Immature natural killer cell (primary cell): ENCODE measurements at places on chromosomes 4 and X. TPM values are rescaled to one million over a fixed set of nuclear protein-coding genes. Genes with fewer than 3 reads are reported as not detected.

GRCh38 chr4:147994076-147994475, 262.2 kb downstream of the ARHGAP10 start:
- no peaks in the 10 kb centered on the region for H3K27me3 ChIP-seq
- DNase-seq: no peak
- H3K36me3 ChIP-seq: peaks cover 7% of the 10 kb centered on the region
- H3K4me1 ChIP-seq: no peaks in the 10 kb centered on the region
- H3K27ac ChIP-seq: no peak overlapping the region

DNA sequence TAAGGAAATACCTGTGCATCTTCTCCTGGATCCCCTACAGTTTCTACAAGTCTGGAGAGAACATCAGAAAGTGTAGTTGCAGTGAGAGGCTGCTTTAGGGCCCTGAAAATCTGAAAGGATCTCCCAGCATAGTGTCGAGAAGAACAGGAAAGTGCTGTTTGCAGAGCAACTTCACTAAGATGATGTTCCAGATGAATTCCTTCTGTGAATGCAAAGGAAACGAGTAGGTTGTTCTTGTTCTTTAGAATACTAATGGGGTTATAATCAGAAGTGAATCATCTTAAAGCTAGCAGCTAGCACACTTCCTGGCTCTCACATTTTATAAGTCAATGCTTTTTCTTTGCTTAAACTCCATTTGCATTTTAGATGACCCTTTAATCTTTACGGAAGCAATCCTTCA, 53.7 kb downstream of the ZAR1 start:
- DNase-seq: no peak
- H3K4me1 ChIP-seq: no peaks in the 10 kb centered on the region
- no peak overlapping the region for H3K27ac ChIP-seq
- H3K27me3 ChIP-seq: no peaks in the 10 kb centered on the region

DNA sequence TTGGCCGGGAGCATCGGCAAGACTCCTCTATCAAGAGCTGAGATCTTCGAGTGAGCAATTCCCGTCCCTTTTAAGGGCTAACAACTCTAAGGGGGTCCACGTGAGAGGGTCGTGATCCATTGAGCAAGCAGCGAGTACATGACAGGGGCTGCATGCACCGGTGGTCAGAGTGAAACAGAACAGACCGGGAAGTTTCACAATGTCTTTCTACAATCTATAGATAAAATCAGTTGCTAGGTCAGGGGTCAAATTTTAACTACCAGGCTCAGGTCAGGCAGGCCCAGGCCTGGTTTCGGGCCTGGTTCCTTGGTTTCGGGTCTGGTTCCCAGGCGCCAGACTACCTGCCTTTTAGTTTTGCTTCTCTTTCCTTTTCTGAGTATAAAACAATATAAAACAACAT, 160.1 kb downstream of the PTCHD1 start:
- H3K36me3 ChIP-seq: no peaks in the 10 kb centered on the region
- H3K27ac ChIP-seq: no peak overlapping the region
- H3K4me3 ChIP-seq: no peak overlapping the region
- DNase-seq: no peak
- peaks cover 6% of the 10 kb centered on the region for H3K4me1 ChIP-seq

GRCh38 chr4:180603791-180604190, 1639.4 kb upstream of the TENM3 start:
- H3K27ac ChIP-seq: no peak overlapping the region
- H3K4me1 ChIP-seq: no peaks in the 10 kb centered on the region
- H3K4me3 ChIP-seq: no peak overlapping the region
- H3K36me3 ChIP-seq: no peaks in the 10 kb centered on the region
- no peak for DNase-seq
- H3K27me3 ChIP-seq: no peaks in the 10 kb centered on the region

P2RY10 gene
- polyA plus RNA-seq: 5.4 TPM

DNA sequence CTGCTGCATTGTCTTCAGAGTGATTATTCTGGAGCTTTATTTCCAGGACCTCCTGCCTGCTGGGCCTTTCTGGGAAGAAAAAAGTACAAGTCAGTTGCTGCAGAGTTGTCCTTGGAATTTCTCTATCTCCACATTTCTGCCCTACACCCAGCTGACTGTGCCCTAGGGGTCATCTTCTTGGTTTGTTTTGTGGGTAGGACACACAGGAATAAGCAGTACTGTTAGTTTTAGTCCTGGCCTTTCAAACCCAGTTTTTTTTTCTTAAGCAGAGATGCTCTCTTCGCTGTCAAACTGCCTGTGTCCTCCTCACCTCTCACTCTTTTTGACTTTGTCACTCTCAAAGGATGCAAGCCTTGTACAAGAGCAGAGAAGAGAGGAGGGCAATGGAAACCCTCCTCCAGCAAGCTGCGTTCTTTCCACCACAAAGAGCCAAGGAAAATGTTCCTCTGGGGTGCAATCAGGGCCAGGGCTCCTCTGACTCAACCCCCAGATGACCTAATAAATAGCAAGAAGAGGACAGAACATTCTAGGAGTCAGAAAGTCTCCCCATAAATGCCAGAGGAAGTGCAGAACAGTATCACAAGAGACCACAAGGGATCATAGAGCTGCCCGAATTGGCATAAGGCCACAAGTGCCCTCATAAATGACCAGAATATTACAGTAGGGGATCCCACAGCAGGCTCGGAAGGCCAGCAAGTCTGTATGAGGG, 186.2 kb downstream of the RCHY1 start:
- no peaks in the 10 kb centered on the region for H3K4me1 ChIP-seq
- no peaks in the 10 kb centered on the region for H3K27me3 ChIP-seq
- no peak overlapping the region for H3K27ac ChIP-seq
- H3K36me3 ChIP-seq: no peaks in the 10 kb centered on the region

ATOH1 gene
- not detected for polyA plus RNA-seq

FAM13A gene
- polyA plus RNA-seq: 1.7 TPM
